ENCODE measurements at places on chromosomes 4 and X.

- DNase-seq = no peak
Measured at GRCh38 chr4:180153587-180153986, 2089.6 kb upstream of the TENM3 start.

GRCh38 chr4:147233-147632, 22.9 kb downstream of the ZNF718 start:
- DNase-seq = no peak

- DNase-seq = no peak
Measured at GRCh38 chrX:20511792-20512191, 245.1 kb upstream of the RPS6KA3 start.

- no peak for DNase-seq
Measured at GRCh38 chr4:127450276-127450675, 182.5 kb upstream of the INTU start.

GRCh38 chrX:48741834-48742233, 19.7 kb upstream of the GLOD5 start:
- DNase-seq = no peak

DNA sequence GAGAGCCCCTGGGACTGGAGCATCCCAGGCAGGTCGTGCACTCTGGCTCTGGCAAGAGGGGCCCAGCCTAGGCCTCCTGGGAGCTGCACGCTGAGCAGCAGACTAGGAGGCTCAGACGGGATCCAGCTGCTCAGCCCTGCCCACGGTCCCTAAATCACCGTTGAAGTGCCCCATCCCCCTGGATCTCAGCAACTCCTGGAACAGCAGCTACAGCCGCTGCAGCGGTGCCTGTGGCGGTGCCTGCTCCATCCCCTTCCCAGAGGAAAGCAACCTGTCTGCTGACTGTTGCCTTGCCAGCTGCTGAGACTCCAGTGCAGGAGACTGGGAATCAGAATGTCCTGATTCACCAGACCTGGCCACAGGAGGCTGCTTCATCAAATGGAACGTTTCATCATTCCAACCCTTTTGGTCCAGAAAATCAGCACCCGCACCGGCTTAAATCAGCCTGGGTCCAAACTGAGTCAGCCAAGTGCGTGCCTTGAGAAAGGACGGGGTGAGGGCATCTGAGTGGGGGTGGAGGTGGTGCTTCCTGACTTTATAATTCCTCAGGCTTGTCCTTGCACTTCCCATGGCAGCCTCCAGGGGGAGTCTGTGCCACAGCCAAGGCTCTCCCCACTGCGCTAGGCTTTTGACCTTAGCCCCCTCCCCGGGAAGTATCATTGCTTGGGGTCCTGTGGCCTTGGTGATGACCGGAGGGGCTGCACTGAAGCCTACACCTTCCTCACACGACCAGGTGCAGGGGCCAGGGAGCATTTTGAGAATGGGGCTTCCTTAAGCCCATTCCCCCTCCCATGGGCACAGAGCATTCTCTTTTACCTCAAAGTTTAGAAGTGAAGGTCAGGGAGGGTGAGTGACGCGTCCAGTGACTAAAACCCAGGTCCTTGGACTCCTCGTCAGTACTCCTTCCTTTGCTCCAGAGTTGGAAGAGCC, 6.5 kb downstream of the ZNF185 start:
- DNase-seq = peak; percentile 14

GRCh38 chr4:139154538-139154937, 22.5 kb downstream of the ELF2 start:
- no peak for DNase-seq

DNA sequence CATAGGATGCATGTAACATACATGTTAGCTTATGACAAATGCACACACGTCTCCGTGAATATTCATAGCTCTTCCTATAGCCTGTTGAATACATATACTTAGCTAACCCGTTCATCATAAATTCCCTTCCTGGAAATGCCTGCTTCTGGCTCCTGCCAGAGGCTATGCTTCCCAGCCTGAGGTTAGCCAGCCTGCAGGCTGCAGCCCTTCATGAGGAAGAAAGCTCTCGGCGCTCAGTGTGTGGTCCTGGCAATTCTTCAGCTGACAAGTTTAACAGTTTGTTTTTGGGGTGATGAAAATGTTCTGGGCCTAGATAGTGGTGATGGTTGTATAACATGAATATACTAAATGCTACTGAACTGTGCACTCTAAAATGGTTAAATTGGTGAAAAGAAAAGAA, 48.8 kb upstream of the MAN2B2 start:
- no peak for DNase-seq

GRCh38 chrX:25020905-25021449, 5.2 kb upstream of the ARX start:
- DNase-seq = no peak

- DNase-seq = no peak
Measured at GRCh38 chrX:41542135-41542534, 95.0 kb downstream of the NYX start.

GRCh38 chr4:121980643-121981042, 28.8 kb upstream of the TRPC3 start:
- no peak for DNase-seq

- DNase-seq = no peak
Measured at GRCh38 chr4:120078216-120078615, 11.6 kb upstream of the MAD2L1 start.

DNA sequence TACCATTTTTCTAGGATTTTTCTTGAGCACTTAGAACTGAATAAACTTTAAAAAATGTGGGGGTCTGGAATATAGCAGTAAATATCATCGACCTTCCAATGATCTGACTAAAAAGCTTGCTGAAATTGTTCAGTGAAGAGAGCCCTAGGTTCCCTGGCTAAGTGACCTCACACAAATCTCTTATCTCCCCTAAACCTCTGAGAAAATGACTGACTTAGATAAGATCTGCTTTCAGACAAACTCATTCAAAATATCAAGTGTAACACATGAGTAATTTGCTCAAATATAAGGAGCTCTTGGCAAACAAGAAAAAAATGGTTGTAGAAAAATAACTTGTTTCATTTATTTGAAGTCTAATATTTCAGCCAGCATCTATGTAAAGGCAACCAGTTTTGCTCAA, 441.7 kb upstream of the SLIT2 start:
- no peak for DNase-seq

- no peak for DNase-seq
Measured at GRCh38 chrX:97234471-97235081, 350.9 kb downstream of the RPA4 start.

GRCh38 chr4:127997534-127998388, 32.6 kb downstream of the ABHD18 start:
- DNase-seq = no peak

GRCh38 chrX:8607326-8607725, 124.6 kb downstream of the ANOS1 start:
- no peak for DNase-seq

DNA sequence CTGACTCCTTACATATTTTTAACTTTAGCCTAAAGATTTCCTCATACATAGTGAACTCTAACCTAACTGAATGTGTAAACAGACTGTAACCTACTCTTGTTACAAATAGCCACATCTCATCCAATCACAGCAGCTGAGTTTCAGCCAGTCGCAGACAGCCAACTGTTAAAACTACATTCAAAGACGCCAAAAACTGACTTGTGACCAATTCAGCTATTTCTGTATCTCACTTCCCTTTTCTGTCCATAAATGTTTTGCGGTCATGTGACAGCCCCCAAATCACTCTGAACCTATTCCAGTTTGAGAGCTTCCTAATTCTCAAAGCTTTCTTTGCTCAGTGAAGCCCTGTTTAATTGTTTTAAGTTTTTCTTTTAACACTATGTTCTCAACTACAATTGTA, 2731.9 kb downstream of the ARAP2 start:
- DNase-seq = no peak

GRCh38 chrX:131802836-131803626, 220.1 kb upstream of the STK26 start:
- DNase-seq = no peak

DNA sequence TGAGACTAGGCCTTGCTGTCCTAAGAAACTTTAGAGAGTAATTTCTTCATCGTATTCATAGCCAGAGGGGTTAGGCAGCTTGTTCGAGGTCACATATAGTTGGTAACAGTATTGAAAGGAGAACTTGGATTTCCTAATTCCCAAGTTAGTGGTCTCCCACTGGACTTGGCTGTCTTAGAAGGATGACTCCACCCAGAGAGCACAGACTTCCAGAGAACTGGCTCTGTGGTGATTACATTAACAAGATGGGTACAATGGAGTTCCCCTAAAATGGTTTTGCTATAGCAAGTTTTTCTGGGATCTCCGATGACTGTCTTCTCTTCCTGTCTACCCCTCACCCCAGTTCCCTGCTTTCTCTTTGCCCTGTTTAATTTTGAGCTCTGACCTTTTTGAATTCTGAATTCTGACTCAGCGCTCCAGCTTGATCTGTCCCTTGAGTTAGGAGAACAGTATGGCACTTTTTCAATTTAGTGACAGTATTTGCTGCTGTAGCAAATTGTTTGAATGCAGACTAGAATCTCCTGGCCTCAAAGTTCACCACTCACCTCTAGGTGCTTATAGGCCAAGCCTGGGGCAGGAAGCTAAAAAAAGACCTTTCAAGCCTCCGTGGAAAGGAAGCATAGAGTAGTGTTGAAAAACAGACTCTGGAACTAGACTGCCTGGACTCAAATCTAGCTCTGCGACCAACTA, 6.9 kb downstream of the MSN start:
- DNase-seq = no peak

GRCh38 chr4:113772319-113772718, 10.8 kb upstream of the CAMK2D start:
- DNase-seq = peak; percentile 73

GRCh38 chr4:150746156-150746555, 164.2 kb downstream of the MAB21L2 start:
- DNase-seq = no peak

DNA sequence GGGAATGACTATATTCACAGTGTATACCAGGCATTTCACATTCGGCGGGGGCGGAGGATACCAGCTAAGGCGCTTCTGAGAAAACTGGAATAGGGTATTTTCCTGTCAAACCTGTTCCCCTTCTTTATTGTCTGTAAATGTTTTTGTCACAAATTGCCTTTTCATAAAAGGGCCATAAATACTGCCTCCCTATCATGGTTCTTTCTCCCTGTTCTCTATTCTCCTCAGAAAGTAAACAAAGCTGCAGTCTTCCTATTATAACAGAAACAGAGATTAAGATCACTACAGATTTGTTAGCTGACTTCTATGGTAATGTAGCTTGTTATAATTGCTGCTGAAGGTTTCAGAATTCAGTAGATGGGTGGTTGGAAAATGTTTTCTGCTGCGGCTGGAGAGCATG, 32.2 kb downstream of the MID2 start:
- DNase-seq = no peak

- no peak for DNase-seq
Measured at GRCh38 chr4:39636531-39637184, 2.0 kb downstream of the SMIM14 start.

- no peak for DNase-seq
Measured at GRCh38 chr4:5337731-5338130, 286.5 kb downstream of the STK32B start.

DNA sequence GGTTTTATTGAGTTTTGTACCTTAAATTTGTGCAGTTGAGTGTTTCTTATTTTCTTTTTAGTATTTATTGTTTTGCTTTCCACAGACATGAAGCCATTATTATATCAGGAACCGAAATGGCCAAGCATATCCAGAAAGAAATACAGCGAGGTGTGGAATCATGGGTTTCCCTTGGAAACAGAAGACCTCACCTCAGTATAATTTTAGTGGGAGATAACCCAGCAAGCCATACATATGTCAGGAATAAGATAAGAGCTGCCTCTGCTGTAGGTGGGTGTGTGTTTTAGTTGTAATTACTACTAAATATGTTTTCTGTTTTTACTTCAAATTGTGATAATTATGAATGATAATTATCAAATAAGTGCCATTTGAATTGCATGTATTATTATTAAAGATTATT, 16.5 kb downstream of the MTHFD2L start:
- DNase-seq = no peak

Data from pancreas (tissue), 10 donors.